ENCODE measurements at places on chromosomes 3 and 15. TPM values are rescaled to one million over a fixed set of nuclear protein-coding genes. Genes with fewer than 3 reads are reported as not detected.

GRCh38 chr3:42936157-42936981, 30.4 kb downstream of the ZNF662 start:
- DNase-seq: no peak
- H3K27ac ChIP-seq: no peak overlapping the region
- H3K36me3 ChIP-seq: no peaks in the 10 kb centered on the region
- no peak overlapping the region for H3K4me3 ChIP-seq
- peaks cover 2% of the 10 kb centered on the region for H3K27me3 ChIP-seq

GRCh38 chr3:117958027-117958426, 1076.6 kb downstream of the IGSF11 start:
- no peak overlapping the region for H3K27ac ChIP-seq
- no peak overlapping the region for H3K4me3 ChIP-seq
- H3K36me3 ChIP-seq: no peaks in the 10 kb centered on the region
- H3K27me3 ChIP-seq: no peaks in the 10 kb centered on the region

DNA sequence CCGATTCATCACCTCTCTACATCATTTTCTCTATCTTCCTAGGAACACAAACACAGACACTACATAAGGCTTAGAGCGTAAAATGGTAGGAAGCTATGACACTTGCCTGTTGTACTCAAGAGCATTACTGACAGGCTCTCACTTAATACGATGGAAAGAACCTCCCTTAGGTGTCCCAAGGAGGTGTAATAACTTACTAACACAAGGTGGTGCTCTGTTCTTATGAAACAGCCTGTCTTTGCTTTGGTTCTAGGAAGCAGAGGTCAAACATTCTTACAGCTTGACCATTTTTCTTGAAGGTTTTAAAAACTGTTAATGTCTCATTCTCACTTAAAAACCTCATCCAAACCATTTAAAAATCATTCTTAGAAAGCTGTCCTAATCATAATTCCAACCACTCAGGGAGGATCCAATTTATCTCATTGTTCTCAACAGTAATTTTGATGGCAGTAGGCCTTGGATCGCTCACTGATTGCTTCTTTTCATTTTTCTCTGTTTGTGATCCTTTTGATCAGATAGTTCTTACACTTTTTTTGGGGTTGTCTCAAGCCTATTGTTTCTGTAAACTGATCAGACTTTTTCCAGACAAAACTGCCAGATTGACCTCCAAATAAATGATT, 317.8 kb upstream of the AGTR1 start:
- DNase-seq: no peak
- H3K27ac ChIP-seq: no peak overlapping the region
- no peaks in the 10 kb centered on the region for H3K36me3 ChIP-seq
- no peaks in the 10 kb centered on the region for H3K4me1 ChIP-seq

- no peaks in the 10 kb centered on the region for H3K27me3 ChIP-seq
- H3K27ac ChIP-seq: no peak overlapping the region
- peaks cover 3% of the 10 kb centered on the region for H3K36me3 ChIP-seq
- peaks cover 5% of the 10 kb centered on the region for H3K4me1 ChIP-seq
Measured at GRCh38 chr3:51945926-51946705, 4.0 kb downstream of the PARP3 start.

DNA sequence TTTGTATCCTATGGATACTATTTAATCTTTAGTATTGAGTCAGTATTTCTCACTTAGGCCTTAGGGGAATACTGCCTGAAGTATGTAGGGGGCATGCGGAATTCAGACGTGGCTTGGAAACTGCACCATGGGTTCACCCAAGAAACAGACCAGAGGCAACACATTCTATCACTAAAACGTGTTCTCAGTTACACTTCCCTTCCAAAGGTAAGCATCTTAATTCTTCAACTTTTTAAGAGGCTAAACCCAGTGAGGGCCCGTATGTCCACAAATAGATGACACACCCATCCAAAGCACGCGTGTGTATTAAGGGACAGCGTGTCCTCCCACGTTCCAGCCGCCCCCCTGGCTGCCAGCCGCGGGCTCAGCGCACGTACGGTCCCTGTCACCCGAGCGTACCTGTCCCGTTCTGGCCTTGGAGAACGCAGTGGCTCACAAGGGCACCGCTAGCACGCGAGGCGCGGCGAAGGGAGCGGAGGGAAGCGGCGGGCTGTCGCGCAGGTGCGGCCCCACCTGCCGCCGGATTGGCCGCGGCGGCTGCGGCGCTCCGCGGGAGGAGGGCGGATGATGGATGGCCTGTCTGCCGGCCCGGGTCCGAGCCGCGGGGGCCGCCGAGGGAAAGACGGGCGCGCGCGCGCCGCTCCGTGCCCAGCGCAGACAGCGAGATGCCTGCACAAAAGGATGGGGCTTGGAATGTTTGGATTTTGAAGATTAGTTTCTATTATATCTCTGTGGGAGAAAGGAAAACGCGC, 1003.9 kb upstream of the NR2F2 start:
- DNase-seq: no peak
- H3K36me3 ChIP-seq: no peaks in the 10 kb centered on the region
- no peak overlapping the region for H3K27ac ChIP-seq
- H3K4me1 ChIP-seq: peaks cover 2% of the 10 kb centered on the region

DNA sequence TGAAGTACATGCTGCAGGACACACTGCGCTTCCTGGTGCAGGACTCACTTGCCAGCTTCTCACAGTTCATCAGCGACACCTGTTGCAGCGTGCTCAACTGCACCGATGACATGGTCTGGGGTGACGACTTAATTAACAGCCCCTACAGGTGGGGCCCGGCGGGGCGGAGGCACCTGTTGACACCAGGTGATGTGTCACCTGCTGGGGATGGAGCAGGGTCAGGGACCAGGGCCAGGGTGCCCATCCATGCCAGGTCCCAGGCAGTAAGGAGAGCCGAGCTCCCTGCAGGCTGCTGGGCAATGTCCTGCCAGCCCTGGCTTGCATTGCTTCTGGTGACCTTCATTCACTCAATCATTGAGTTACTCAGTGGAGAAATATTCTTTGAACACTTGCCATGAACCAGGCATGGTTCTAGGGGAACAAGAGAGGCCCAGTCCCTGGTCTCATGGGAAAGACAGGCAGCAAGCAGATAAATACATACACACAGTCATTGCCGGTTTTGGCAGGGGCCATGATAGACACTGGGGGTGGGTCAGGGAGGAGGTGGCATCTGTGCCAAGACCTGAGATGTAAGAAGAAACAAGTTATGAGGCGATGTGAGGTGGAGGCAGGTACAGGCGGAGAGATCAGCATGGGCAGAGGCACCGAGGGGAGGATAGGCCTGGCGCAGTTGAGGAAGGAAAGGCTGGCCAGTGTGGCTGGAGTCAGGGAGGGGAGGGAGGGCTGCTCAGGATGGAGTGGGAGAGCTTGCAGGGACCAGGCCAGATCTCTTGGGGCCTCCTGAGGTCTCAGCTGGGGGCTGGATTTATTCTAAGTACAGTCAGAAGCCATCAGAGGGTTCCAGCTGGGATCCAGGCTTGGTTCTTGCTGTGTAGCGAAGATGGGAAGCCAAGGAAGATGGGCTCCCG, 30.8 kb downstream of the DNAH1 start:
- no peaks in the 10 kb centered on the region for H3K27me3 ChIP-seq
- H3K27ac ChIP-seq: no peak overlapping the region
- no peaks in the 10 kb centered on the region for H3K4me1 ChIP-seq
- no peak overlapping the region for H3K4me3 ChIP-seq
- DNase-seq: no peak
- peaks cover 9% of the 10 kb centered on the region for H3K36me3 ChIP-seq

GRCh38 chr3:12227833-12228232, 61.0 kb upstream of the PPARG start:
- no peak overlapping the region for H3K27ac ChIP-seq
- peaks cover under 1% of the 10 kb centered on the region for H3K36me3 ChIP-seq
- H3K27me3 ChIP-seq: peaks cover 14% of the 10 kb centered on the region
- no peak overlapping the region for H3K4me3 ChIP-seq
- H3K4me1 ChIP-seq: peaks cover 2% of the 10 kb centered on the region

DNA sequence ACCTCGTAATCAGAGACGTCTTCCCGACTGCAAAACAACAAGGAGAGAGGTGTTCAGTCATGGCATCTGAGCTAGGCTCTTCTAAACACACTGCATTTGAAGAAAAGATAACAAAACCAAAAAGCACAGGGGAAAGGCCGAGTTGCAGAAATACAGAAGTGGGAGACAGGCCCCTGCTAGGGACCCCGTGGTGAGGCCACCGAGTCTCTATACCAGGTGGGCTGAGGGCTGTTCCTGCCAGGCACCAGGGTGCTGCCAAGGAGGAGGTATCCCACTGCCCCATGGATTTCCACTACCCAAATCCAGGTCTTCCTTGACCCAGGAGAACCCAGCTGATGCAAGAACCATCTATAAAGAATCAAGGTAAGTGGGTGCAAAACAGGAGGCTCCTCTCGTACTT, 31.1 kb downstream of the RAB6B start:
- no peak overlapping the region for H3K27ac ChIP-seq
- H3K27me3 ChIP-seq: peaks cover 10% of the 10 kb centered on the region
- H3K36me3 ChIP-seq: no peaks in the 10 kb centered on the region
- H3K4me1 ChIP-seq: no peaks in the 10 kb centered on the region
- no peak overlapping the region for H3K4me3 ChIP-seq

DNA sequence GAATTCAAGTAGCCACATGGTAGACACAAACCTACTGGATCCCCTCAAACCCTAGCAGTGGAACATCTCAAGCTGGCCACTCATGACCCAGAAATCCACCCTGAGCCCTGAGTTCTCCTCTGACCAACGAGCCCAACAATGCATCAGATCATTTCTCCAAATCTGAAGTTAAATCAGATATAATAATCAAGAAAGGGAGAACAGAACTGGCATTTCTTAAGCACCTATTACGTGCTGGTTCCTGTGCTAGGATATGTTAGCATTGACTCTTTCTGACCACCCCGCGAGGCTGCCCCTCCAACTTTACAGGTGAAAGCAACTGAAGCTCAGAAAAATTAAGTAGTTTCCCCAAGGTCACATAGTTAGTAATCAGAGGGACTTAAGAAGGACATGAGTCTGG, 51.5 kb upstream of the CCDC174 start:
- peaks cover 2% of the 10 kb centered on the region for H3K36me3 ChIP-seq
- no peak overlapping the region for H3K27ac ChIP-seq
- no peak overlapping the region for H3K4me3 ChIP-seq
- DNase-seq: no peak
- H3K4me1 ChIP-seq: peaks cover 6% of the 10 kb centered on the region

DNA sequence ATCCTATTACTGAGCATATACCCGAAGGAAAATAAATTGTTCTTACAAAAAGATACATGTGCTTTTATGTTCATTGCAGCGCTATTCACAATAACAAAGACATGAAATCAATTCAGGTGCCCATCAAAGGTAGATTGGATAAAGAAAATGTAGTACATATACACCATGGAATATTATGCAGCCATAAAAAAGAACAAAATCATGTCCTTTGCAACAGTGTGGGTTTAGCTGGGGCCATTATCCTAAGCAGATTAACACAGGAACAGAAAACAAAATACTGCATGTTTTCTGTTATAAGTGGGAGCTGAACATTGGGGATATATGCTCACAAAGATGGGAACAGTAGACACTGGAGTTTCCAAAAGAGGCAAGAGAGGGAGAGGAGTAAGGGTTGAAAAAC, 42.5 kb downstream of the SGO1 start:
- DNase-seq: no peak
- no peaks in the 10 kb centered on the region for H3K27me3 ChIP-seq
- H3K4me3 ChIP-seq: no peak overlapping the region
- no peak overlapping the region for H3K27ac ChIP-seq
- H3K36me3 ChIP-seq: peaks cover 54% of the 10 kb centered on the region

DNA sequence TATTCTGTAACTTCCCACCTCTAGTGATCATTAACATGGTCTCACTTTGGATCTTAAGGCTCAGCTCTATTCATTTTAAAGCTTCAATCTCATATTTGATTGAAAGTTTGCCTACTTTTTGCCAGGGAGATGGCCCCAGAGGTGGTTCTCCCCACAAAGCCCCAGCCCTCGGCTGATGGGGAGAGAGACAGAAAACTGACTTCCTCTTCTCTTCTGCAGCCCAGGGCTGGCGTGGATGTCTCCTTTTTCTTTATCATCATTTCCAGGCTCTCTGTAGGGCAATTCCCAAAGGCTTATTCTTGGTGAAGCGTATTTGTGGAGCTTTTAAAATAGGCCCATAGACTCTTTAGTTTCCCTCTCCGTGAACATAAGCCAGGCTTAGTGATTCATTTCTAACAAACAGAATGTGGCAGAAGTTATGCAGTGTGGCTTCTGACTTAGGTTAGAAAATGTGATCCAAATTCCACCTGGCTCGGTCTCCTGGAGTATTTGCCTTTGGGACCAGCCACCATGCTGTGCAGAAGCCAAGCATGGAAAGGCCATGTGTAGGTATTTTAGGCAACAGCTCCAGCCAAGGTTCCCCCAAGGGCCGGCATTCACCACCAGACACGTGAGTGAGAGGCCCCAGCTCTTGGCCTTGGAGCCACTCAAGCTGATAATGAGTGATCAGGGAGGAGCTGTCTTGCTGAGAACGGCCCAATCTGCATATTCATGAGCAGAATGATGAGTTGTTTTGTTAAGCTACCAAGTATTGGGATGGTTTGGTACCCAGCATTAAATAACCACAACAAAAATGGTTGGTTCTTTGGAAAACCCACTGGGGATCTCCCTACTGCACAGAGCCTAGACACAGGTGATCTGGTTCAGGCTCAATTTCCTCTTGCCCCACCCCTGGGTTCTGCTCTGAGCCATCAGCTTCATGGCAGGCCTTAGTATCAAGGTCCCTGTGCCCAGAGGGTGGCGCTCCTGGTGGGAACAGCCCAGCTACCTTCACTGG, 353.2 kb upstream of the PROK2 start:
- no peaks in the 10 kb centered on the region for H3K36me3 ChIP-seq
- H3K4me3 ChIP-seq: peak overlapping the region; percentile 22
- peaks cover 54% of the 10 kb centered on the region for H3K4me1 ChIP-seq
- no peaks in the 10 kb centered on the region for H3K27me3 ChIP-seq
- peak overlapping the region; percentile 78 for H3K27ac ChIP-seq

DNA sequence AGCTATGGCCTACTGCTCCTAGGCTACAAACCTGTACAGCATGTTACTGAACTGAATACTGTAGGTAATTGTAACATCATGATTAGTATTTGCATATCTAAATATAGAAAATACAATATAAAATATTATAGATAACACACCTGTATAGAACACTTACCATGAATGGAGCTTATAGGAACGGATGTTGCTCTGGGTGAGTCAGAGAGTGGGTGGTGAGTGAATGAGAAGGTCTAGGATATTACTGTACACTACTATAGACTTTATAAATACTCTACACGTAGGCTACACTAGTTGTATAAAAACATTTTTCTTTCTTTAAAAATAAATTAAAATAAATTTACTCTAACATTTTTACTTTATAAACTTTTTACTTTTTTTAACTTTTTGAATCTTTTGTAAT, 224.0 kb upstream of the CBLB start:
- no peak overlapping the region for H3K4me3 ChIP-seq
- H3K27me3 ChIP-seq: no peaks in the 10 kb centered on the region
- H3K36me3 ChIP-seq: peaks cover 5% of the 10 kb centered on the region
- peaks cover 5% of the 10 kb centered on the region for H3K4me1 ChIP-seq
- no peak for DNase-seq

- no peak overlapping the region for H3K4me3 ChIP-seq
- H3K27me3 ChIP-seq: no peaks in the 10 kb centered on the region
- H3K27ac ChIP-seq: no peak overlapping the region
Measured at GRCh38 chr15:47803767-47804166, 86.5 kb downstream of the SEMA6D start.

GATM gene
- 0.65 TPM for total RNA-seq

CCR3 gene
- total RNA-seq: not detected

FBN1 gene
- 1.0 TPM for total RNA-seq

AADAC gene
- not detected for total RNA-seq
